ENCODE measurements at places on chromosomes 6 and 20. TPM values are rescaled to one million over a fixed set of nuclear protein-coding genes. Genes with fewer than 3 reads are reported as not detected.

The CENPW gene
- 1.9 TPM for total RNA-seq

DNA sequence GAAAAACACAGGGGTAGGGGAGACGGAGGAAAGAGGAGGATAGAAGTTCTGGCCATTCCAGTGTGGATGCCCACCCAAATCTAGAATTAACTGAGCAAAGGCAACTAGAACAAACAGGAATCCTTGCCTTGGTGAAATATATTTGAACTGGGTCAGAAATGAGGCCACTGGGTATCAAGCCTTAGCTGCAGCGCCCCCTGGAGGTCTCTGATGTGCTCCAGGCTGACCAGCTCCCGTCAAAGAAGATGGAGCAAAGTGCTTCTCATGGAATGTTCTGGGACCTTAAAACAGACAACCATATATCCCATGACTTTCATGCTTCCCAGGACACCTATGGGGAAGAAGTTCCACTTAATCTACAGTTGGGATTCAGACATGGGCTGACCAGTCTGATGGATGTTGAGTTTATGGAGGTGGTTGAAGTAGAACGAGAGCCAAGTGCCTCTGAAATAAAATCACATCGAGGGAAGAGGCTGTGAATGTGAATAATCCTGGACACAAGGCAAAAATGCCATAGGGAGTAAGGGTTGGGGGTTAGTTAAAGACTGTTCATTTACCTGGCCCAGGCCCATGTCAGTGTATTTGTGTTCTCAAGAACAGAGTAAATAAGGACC lies 50.4 kb downstream of the HLA-DPB1 start:
- DNase-seq = peak; percentile 50

DNA sequence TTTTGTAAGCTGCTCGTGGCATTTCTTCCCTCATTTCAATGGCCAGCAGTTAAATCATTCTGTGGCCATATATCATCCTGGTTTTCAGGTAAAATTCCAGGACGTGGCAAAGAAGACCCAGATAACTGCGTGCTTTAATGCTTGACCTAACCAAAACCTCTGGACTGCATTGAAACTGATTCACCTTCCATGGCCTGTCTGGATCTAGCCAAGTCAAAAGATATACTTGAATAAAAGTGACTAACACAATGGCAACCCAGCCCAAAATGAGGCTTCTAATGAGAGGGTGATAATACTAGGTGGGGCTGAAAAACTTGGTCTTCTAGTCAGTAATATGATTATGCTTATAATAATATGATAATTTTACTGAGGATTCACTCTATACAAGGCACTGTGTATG lies 16.5 kb upstream of the PCSK2 start:
- no peak for DNase-seq

DNA sequence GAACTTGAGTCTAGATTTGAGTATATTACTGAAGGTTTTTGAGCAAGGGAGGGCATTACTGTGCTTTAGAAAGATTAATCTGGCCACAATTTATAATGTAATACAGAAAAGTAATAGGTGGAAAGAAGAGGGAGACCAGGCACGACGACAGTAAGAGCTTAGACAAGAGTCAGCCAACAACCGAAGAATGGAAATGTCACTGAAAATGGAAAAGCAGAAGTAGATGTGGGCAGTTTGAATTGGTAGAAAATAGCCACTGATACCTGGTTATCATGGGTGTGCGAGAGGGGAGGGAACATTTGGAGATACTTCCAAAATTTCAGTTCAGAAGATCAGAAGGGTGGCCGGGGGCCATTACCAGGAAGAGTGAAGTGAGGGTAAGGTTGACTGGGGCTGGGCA lies 339.1 kb downstream of the UTRN start:
- no peak for DNase-seq

DNA sequence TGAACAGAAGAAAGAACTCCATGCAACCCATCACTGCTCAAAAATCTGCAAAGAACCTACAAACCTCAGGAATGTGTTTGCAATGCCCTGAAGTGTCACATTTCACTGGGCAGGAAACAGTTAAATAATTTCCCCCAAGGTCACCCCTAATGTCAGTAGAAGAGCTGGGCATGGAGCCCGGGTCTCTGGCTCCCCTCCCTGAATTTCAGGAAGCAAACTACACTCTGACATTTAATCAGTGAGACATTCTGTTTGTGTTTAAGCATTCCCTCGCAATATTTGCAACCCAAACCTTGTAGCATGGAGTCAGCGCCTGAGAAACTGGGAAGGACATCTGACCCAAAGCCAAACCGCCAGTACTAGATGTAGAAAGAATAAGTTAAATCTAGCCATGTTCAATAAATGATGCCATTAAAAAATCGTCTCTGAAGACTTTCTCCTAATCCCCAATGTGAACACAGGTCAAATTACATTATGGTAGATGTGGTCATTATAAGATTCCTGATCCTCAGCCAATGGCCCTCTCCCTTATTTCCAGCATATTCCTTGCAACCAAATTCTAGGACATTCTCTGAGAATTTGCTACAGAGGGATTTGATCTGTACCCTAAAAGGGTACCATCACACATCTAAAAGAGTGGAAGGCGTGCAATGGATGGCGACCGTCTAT lies 91.2 kb upstream of the ADTRP start:
- no peak for DNase-seq

DNA sequence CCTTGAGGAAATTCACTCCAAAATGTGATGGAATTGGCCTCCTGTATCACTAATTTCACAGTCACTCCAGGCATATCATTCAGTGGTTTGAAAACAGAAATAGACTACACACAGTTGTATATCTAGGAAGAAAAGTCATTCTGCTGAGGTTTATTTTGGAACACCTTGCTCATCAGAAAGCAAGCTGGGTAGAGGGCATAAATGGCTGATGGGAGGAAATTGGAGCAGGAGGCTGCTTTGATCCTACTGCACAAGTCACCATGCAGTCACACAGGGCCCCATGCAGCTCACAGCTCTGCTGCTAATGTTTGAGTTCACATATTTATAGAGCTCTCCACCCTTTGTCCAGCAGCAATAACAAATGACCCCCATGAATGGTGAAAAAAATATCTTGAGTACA lies 12.3 kb downstream of the NHLRC1 start:
- no peak for DNase-seq

DNA sequence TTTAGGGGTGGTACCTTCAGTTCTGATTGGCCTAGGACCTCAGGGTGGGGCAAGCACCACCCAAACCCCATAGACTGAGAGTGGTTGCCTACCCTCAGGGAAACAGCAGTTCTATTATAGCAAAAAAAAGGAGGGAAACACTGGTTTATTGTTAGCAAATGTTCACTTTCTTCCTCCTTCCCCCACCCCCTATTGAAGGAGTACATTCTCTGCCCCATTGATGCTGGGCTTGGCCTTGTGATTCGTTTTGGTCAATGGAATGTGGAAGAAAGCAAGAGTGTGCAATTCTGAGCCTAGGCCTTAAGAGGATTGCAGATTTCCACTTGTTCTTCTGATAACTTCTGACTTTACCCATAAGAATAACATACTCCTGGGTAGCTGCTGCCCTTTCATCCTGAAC lies 255.8 kb downstream of the NFATC2 start:
- no peak for DNase-seq

GRCh38 chr6:31888276-31889258 lies 8.9 kb downstream of the EHMT2 start:
- DNase-seq = peak; percentile 67

The PROCR gene
- 1.2 TPM for total RNA-seq

DNA sequence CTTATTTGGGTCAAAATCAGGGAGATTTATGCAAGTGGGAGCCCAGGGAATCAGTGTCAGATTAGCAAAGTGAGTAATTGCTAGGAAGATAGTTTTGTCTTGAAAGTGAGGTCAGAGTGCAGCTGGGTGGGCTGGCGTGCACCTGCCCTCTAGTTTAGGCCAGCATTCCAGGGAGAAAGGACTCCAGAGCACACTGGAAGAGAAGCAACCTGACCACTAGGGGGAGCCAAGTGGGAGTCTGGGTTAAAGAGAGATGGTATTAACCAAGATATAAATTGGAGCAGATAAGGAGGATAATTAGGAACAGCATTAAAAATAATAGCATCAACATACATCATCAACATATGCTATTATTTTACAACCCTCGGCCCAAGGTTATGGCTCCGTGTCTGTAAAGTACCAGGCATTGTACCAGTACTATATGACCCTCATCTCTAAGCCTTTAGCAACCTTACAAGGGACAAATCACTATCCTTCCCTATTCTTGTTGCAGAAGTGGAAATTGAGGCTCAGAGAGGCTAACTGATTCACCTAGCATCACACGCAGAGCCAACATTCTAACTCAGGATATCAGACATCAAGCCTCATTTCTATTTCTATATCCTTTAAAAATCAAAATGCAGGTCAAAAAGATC lies 57.8 kb downstream of the SLC2A10 start:
- DNase-seq = no peak

The C20orf204 gene
- total RNA-seq = 9.5 TPM

DNA sequence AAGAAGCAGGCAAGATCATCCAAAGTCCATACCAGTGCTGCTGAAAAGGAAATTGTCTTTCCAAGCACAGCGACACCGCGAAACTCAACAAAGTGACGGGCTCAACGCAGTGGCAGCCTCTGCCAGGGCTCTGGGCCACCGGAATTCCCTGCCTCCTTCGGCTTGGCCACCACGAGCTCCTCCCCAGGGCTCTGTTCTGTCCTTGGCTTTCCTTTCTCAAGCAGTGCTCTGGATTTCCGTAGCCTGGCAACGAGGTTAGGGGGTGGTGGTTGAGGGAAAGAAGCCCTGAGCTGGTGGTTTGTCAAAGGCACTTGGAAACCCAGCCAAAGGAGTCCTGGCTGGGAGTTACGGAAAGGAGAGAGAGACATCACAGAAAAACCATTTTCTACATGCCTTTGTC lies 31.2 kb downstream of the PRR18 start:
- no peak for DNase-seq

DNA sequence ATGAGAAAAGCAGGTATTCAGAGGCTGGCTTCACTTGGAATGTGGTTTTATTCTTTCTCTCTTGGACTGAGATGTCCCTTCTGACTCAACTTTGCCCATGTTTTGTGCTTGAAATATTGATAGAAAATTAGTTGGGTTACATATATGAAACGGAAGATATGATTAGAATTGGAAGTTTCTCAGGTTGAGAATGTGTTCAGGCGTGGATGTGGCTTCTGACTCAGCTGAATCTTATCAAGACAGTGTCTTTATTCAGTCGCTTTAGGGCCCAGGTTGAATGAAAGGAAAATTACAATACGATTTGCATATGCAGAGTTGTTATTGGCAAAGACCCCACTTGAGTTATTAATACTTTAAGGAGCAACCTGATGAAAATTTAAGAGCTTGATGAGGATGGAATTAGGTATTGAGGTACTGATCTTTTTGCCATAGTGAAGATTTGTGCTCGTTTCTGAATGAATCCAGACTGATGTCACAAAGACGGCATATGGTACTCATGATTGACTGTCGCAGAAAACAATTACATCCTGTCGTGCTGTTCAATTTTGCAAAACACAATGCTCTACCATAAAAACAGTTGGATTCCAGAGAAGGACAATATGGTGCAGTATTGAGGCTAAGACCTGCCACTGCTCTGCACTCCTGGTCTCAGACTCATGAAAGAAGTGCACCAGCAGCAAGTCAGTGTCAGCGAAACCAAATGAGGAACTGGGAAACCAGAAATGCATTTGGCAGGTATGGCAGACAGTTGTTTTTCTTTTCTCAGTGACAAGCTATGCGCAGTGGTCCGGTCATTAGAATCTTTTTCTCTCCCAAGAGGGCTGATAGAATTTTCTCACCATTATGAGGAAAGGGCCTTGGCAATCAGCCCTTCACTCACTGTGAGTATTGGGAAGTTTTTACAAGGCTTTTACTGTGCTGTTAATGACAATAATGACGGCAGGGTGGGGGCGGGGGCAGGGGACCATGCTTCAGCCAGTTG lies 158.3 kb downstream of the DOK5 start:
- no peak for DNase-seq

DNA sequence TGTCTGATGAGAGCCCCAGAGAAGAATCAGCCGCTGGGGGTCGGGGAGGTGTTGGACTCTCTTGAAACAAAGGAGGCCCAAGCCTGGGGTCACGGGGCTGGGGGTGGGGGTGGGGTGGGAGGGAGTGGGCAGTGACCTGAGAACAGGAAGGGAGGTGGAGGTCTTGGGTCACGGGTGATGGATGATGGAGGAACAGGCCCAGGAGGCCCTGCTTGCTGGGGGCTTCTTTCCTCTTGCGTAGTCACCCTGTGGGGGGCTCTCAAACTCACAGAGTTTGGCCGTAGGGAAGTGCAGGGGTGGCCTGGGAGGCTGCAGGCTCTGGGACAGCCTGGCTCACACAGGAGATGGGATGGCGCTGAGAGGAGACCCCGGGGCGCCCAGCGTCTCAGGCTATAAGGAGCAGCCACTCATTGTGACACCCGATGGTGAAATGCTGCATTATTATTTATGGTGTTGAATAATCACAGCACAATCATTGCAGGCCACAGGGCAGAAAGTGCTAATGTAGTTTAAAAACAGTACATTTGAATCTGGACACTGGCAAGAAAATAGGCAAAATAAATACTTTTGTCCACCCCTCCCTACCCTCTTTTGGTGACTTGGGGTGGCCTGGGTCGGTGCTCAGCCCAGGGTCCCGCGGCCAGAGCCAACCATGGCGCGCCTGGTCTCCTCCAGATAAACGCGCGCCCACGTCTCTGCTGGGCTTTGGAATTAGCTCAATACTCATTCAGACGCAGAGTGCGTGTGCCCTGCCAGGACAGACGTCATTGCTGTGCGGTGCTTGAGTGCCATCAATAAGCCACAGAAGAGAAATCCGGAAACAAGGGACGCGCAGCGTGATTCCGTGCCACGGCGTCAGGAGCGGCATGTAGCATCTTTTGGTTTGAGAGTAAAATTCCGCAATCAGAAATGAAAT lies 27.3 kb upstream of the BHLHE23 start:
- DNase-seq = no peak

DNA sequence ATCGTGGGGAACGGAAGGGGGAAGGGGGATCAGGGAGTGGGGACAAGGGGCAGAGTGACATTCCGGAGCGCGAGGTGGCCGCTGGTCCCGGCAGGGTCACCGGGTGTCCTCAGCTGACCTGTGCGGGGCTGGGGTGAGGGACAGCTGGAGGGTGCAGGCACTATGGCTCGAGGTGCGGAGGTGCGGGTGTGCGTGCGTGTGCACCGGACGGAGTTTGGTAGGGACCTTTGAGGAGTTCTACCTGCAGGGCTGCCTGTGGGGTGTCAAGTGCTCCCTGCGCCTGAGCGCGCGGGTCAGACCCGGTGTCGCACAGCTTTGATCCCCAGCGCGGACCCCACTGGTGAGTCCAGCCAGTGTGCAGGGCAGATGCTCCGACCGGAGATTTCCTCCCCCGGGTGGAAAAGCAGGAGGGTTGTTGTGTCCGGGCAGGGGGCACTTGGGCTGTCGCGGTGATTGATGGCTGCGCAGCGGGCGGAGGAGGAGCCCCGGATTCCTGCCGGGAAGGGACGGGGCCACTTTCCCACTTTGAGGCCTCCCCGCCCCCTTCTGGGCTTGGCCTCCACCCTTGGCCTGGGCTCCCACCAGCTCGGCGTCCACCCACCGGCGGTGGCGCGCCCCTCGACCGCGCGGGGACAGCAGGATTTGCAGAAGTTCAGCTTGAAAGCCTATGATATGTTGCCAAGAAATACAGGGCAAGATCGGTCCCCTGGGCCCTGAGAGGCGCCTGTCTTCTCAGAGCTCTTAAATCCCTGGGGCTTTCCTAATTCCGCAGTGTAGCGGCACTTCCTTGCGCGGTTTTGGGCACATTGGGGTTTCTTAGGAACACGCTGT lies 658 bp downstream of the RIN2 start:
- DNase-seq = no peak

The LY6G6C gene
- not detected for total RNA-seq

- no peak for DNase-seq
Measured at GRCh38 chr6:169159331-169159730, 94.3 kb downstream of the THBS2 start.

The SMLR1 gene
- total RNA-seq = not detected
